ENCODE measurements at places on chromosomes 5 and 9. TPM values are rescaled to one million over a fixed set of nuclear protein-coding genes. Genes with fewer than 3 reads are reported as not detected.
A peak's percentile ranks its signal among the peaks of the same experiment; 100 is the strongest.

DNA sequence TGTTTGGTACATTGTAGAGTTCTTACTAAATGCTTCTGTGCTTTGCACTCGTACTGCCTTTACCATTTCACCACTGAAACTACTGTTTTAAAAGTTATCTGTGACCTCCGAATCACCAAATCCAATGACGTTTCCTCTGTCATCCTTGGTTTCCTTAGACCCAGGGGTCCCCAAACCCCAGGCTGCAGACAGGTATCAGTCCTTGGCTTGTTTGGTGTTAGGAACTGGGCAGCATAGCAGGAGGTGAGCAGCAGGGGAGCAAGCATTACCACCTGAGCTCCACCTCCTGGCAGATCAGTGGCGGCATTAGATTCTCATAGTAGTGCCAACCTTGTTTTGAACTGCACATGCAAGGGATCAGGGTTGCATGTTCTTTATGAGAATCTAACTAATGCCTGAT lies 26.8 kb upstream of the APC start:
- no peak for ATAC-seq

ZNF354C gene
- total RNA-seq: 1.2 TPM

DNA sequence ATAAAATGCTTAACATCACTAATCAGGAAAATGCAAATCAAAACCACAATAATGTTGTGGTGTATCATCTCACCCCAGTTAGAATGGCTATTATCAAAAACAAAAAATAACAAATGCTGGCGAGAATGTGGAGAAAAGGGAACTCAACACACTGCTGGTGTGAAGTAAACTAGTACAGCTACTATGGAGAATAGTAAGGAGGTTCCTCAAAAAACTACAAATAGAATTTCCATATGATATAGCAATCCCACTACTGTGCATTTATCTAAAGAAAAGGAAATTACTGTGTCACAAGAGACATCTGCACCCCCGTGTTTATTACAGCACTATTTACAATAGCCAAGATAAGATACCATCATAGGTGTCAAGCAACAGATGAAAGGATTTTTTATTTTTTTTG lies 214.5 kb upstream of the RASA1 start:
- ATAC-seq: no peak

- ATAC-seq: no peak
These were observed 16.1 kb downstream of the CSNK1G3 start for GRCh38 chr5:123528065-123528464.

- no peak for ATAC-seq
These were observed 181.7 kb upstream of the TLX3 start for GRCh38 chr5:171127314-171127713.

GRCh38 chr5:1792842-1793266 lies 6.8 kb downstream of the MRPL36 start:
- ATAC-seq: peak; percentile 22

DNA sequence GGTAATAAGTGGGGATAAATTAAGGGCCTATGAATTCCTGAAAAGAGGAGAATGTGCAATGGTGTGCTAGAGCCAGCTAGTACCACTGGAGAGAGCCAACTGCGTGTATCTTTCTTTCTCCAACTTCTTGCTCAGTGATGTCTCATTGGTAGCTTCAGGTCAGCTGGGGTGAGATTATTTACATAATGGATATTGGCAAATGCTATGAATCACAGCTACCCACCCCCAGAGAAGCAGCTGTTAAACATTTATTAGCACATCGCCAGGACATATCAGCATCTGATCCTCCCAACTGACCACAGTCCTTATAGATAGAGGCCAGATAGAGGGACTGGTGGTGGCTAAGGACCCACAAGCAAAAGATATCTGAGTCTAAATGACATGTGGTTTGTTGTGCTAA lies 421.3 kb downstream of the ACTL7B start:
- no peak for ATAC-seq

TMEM174 gene
- not detected for total RNA-seq

VLDLR gene
- total RNA-seq: 26.6 TPM

DNA sequence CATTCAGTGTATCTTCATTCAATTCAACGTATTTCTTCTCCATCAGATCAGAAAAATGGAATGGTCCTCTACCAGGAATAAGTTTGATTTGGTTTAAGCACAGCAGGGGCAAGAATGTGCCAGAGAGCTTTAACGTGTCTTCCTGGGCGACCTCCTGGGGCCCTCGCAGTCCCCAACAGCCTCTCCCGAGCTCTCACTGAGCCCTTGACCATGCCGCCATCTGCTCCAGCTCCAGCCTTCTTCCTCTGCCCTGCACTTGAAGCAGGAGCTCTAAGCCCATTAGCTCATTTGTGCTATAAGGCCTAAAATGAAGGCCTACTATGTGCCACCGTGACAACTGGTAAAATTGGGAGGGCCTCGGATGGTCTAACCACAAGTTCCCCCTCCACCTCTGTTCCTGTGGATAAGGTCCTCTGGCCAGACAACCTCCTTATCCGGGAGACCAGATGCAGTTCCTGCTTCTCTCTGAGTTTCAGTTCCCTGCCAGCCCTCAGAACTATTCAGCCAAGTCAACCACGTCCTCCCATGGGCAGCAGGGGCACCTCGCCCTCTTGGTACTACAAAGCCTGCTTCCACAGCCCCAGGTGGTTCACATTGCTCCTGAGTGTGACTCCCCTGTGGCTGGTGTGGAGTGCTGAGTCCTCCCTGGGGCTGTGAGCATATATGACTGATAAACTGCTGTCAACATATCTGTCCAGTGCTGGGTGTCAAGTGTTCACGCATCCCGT lies 35.8 kb downstream of the C5orf15 start:
- peak; percentile 40 for ATAC-seq

GRCh38 chr5:135379046-135379654 lies 19.9 kb downstream of the MACROH2A1 start:
- peak; percentile 57 for ATAC-seq

RPS14 gene
- 1,847 TPM for total RNA-seq

- no peak for ATAC-seq
These were observed 2.4 kb downstream of the LCN1 start for GRCh38 chr9:135523521-135524129.

- no peak for ATAC-seq
These were observed 105.7 kb downstream of the INSYN2B start for GRCh38 chr5:169874621-169875020.

GRCh38 chr5:149203921-149204441 lies 62.7 kb downstream of the ABLIM3 start:
- ATAC-seq: peak; percentile 67

- no peak for ATAC-seq
These were observed 34.8 kb downstream of the PLEKHG4B start for GRCh38 chr5:126806-127205.

- no peak for ATAC-seq
These were observed 9.7 kb upstream of the OBP2A start for GRCh38 chr9:135536216-135536615.

GRCh38 chr5:167814828-167815227 lies 476.6 kb upstream of the WWC1 start:
- no peak for ATAC-seq

GRCh38 chr5:74360535-74361210 lies 279.9 kb downstream of the ENC1 start:
- ATAC-seq: no peak

GRCh38 chr5:88813244-88813643 lies 69.7 kb downstream of the MEF2C start:
- ATAC-seq: no peak

FOXD4L6 gene
- total RNA-seq: not detected

GRCh38 chr5:144017119-144017518 lies 153.3 kb downstream of the YIPF5 start:
- ATAC-seq: no peak

DNA sequence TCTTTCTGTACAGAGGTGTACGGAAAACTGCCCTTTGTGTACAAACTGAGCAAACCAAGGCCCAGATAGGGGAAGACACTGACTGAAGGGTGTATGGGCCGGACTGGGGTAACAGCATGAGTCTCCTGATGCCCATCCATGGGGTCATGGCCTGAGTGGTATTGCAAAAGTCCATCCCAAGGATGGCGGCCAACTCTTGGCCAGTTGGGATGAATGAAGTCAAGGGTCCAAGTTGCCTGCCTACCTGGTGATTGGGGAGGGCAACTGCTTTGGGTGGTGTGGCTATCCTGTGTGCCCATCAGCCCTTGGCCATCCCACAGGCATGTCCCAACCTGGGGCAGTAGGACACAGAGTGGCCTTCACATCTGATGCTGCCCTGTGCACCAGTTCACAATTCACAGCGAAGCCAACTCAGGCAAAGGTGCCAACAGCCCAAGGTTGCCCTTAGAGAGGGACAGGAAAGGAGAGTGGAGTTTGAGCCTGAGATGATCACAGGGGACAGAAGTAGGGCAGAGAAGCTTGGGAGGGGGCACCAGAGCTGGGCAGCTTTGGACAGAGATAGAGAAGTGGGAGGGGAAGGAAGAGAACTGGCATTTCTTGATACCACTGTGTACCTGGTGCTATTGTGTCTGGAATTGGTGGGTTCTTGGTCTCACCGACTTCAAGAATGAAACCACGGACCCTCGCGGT lies 46.6 kb downstream of the COL15A1 start:
- ATAC-seq: no peak

- ATAC-seq: no peak
These were observed 262.4 kb upstream of the ACTBL2 start for GRCh38 chr5:57745029-57745428.

FRMD3 gene
- total RNA-seq: 0.60 TPM

DNA sequence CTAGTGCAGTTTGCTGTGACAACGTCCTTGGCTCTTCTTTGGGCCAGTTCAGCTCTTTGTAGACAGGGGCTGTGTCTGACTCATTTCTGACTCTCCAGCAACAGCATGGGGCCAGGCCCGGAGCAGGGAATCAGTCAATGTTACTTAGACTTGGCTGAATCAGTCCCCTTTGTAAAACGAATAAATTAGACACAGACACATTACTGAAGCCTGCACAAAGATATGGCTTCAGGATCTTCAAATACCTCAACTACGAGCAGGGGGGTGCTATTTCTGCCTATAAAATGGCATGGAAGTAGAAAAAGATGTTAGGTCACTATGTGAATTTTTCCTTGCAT lies 204.7 kb downstream of the TTLL11 start:
- ATAC-seq: no peak

All from esophagus mucosa (tissue), 1 donor.